ENCODE measurements at places on chromosomes 5 and 9. TPM values are rescaled to one million over a fixed set of nuclear protein-coding genes. Genes with fewer than 3 reads are reported as not detected.

IL7R gene
- not detected for total RNA-seq

GRCh38 chr5:139138809-139139208 is 59.4 kb downstream of the SIL1 start:
- H3K27me3 ChIP-seq, result no peaks in the 10 kb centered on the region
- H3K4me1 ChIP-seq, result no peaks in the 10 kb centered on the region
- no peak overlapping the region for H3K4me3 ChIP-seq
- DNase-seq, result peak; percentile 39

MVB12B gene
- total RNA-seq, result 16.1 TPM

SPATA31D4 gene
- total RNA-seq, result not detected

DNA sequence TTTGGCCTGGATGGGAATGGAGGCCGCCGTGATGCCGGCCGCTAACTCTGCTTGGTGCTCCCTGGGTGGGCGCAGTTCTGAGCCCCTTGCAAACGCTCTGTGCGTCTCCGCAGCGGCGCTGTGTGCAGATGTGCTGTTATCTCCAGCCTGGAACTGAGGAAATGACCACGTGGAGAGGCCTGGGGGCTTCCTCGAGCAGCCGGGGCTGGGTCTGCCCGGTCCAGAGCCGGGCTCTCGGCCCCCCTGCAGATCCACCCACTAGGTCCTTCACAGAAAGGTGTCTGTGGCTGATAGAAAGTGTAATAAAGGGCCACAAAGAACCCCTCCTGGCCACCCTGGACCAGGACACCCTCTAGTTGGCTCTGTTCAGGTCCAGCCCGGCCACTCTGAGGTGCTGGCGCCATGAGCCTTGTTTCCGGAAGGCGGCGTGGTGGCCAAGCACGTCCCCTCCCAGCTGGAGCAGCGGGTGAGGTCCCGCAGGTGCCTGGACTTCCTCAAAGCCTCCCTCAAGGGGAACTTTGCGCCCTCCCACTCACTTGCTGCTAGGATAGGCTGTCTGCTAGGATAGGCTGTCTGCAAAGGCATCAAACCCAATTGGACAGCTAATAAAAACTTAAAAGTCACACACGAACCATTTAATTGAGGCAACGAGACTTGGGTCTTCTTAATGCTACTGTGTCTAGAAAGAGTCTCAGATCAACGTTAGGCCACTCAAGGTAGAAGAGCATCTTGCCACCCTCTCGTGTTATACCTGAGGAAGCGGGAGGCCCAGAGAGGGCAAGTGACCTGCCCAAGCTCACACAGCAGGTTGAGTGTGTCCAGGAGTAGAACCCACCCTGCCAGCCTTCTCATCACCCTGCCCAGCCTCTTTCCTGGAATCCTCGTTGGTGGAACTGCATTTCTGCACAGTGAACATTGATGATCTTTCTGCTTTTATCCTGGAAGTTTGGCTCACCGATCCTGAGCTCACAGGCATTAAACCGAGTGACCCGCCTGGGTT is 109.3 kb upstream of the FCN2 start:
- H3K27ac ChIP-seq, result no peak overlapping the region
- no peaks in the 10 kb centered on the region for H3K36me3 ChIP-seq
- H3K27me3 ChIP-seq, result no peaks in the 10 kb centered on the region

- no peak for DNase-seq
- H3K27ac ChIP-seq, result no peak overlapping the region
- H3K4me3 ChIP-seq, result no peak overlapping the region
- H3K4me1 ChIP-seq, result peaks cover 15% of the 10 kb centered on the region
- no peaks in the 10 kb centered on the region for H3K36me3 ChIP-seq
Measured at GRCh38 chr9:16413509-16414016, 456.9 kb downstream of the BNC2 start.

IFNA2 gene
- total RNA-seq, result not detected

S1PR3 gene
- 29.4 TPM for total RNA-seq

DNA sequence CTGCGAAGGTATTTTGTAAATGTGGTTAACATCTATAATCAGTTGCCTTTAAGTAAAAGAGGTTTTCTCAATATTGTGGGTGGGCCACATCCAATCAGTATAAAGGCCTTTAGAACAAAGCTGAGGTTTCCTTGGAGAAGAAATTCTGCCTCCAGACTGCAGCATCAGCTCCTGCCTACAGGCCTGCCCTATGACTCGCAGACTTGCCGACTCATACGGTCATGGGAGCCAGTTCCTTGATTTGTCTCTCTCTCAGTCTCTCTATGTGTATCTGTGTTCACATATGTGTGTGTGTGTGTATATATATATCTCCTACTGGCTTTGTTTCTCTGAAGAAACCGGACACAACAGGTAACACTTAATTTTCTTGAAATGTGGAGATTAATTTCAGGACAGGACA is 45.3 kb downstream of the SLC36A1 start:
- H3K4me3 ChIP-seq, result no peak overlapping the region
- peaks cover 24% of the 10 kb centered on the region for H3K4me1 ChIP-seq
- H3K27ac ChIP-seq, result no peak overlapping the region
- DNase-seq, result no peak
- H3K36me3 ChIP-seq, result no peaks in the 10 kb centered on the region

CDKN2B-AS1 gene
- total RNA-seq, result not detected

DNA sequence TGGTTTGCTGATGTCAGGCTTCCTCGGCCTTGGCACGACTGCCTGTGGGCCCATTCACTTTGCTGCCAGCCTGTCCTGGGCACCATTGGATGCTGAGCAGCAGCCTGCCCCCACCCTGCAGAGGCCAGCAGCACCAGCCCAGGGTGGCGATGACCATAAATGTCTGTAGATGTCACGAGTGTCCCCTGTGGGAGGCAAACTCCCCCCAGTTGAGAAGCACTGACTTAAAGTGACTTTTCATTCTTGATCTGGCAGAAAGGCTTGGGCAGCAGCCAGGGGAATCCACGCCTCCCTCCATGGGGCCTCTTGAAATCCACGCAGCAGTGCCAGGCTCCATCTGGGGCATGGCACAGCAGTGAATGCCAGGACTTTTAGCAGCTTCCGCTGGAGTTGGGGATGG is 21.8 kb downstream of the IRX4 start:
- no peak overlapping the region for H3K4me3 ChIP-seq
- H3K36me3 ChIP-seq, result no peaks in the 10 kb centered on the region
- H3K27ac ChIP-seq, result no peak overlapping the region
- H3K27me3 ChIP-seq, result peaks cover 27% of the 10 kb centered on the region
- H3K4me1 ChIP-seq, result no peaks in the 10 kb centered on the region

- no peaks in the 10 kb centered on the region for H3K27me3 ChIP-seq
- no peaks in the 10 kb centered on the region for H3K4me1 ChIP-seq
- no peaks in the 10 kb centered on the region for H3K36me3 ChIP-seq
- no peak overlapping the region for H3K4me3 ChIP-seq
Measured at GRCh38 chr9:108397286-108397685, 458.5 kb downstream of the ACTL7B start.

DNA sequence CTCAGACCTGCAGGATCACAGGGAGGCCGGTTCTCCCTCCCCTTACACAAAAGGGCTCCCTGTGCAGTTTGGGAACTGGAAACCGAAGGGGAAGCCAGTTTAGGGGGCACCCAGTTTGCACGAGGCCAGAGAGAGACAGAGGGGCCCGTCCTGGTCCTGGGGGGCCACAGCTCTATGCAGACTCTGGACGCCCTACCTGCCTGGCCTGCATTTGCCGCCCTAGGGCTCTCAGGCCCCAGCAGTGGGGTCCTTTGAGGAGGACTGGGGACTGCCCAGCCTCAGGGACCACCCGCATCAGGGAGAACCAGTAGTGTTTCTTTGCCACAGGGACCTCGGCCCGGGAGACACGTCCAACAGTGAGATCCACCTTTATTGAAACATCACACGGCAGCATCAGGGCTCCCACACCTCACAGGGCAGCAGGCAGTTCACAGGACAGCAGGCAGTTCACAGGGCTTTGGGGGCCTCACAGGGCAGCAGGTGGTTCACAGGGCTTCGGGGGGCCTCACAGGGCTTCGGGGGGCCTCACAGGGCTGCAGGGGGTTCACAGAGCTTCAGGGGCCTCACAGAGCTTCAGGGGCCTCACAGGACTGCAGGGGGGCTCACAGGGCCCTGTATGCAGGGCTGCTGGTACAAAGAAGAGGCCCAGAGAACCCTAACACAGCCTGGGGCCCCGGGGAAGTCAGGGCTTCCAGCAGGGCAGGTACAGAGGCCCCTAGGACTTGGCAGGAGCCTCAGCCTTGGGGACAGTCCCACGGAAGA is 648 bp upstream of the NSMF start:
- peaks cover 12% of the 10 kb centered on the region for H3K4me1 ChIP-seq
- H3K36me3 ChIP-seq, result no peaks in the 10 kb centered on the region
- H3K27me3 ChIP-seq, result peaks cover 48% of the 10 kb centered on the region
- no peak overlapping the region for H3K4me3 ChIP-seq
- DNase-seq, result no peak
- no peak overlapping the region for H3K27ac ChIP-seq

C8G gene
- not detected for total RNA-seq

DNA sequence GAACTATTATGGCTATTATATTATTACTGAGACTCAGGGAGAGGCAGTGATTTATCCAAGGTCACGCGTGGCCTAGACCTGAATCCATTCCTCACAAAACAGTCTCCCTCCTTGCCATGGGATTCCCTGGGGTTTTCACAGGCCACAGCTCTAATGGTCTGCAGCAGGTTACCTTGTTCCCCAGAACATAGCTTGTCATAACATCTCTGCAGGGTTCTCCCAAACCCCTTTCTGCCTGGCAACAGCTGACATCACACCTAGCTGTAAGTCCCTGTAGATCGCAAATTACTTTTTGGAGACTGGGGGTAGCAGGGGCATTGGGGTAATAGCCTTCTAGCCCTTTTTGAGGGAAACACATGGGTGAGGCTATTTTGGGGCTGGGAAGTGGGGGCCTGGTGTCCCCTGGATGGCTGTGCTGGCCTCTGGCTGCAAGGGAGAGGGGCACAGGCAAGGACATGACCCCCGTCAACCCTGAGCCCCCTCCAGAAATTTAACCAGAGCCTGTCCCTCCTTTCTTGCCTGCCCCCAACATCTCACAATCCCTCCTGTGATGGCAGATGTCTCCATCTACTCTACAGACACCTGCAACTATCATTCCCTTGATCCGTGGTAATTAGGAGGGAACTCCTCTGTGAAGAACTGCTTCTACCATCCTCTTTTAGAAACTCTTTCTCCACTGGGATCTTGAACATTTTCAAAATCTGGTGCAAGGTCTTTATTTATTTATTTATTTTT is 1.3 kb downstream of the CD74 start:
- no peak overlapping the region for H3K27ac ChIP-seq
- H3K27me3 ChIP-seq, result no peaks in the 10 kb centered on the region
- H3K36me3 ChIP-seq, result no peaks in the 10 kb centered on the region
- peaks cover 20% of the 10 kb centered on the region for H3K4me1 ChIP-seq
- peak; percentile 21 for DNase-seq

GRCh38 chr5:126925482-126925881 is 104.9 kb downstream of the MARCHF3 start:
- no peak overlapping the region for H3K27ac ChIP-seq
- no peak for DNase-seq
- no peaks in the 10 kb centered on the region for H3K36me3 ChIP-seq
- peaks cover 12% of the 10 kb centered on the region for H3K4me1 ChIP-seq
- H3K27me3 ChIP-seq, result no peaks in the 10 kb centered on the region
- no peak overlapping the region for H3K4me3 ChIP-seq

DNA sequence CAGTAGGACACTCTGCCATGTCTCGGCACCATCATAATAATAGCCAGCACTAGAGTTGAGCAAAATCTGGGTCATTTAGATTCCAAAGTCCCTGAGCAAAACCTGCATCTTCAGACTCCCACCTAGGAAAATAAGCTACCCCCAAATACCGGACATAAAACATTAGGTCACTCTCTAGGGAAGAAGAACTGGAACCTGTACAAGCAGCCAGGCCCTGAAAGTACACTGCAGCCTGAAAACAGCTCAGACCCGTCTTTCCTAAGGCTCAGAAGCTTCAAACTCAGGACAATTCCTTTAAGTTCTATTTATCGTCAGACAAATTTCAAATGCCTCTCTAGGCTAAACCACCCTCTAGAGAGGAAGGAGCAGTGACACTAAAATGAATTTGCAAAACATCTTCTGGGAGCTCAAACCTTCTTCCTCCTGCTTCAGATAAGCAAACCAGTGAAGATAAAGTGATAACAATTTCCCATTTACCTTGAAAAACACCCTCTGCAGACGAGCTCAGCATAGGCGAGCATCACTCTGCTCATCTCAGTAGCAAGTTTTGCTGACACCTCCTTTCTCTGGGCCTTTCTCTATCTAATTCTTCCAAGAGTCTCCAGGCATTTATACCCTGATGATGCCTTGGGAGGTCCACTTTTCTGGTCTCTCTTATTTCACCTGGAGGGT is 34.0 kb downstream of the ADAM19 start:
- H3K4me3 ChIP-seq, result no peak overlapping the region
- peak overlapping the region; percentile 64 for H3K27ac ChIP-seq
- peaks cover 28% of the 10 kb centered on the region for H3K4me1 ChIP-seq
- H3K27me3 ChIP-seq, result no peaks in the 10 kb centered on the region
- DNase-seq, result no peak

EGFLAM gene
- total RNA-seq, result 0.15 TPM

- no peak overlapping the region for H3K27ac ChIP-seq
- DNase-seq, result no peak
- H3K36me3 ChIP-seq, result no peaks in the 10 kb centered on the region
Measured at GRCh38 chr5:147015405-147015804, 136.8 kb upstream of the PPP2R2B start.

GRCh38 chr5:126410623-126411022 is 12.6 kb upstream of the GRAMD2B start:
- no peak overlapping the region for H3K4me3 ChIP-seq
- H3K36me3 ChIP-seq, result no peaks in the 10 kb centered on the region
- H3K4me1 ChIP-seq, result no peaks in the 10 kb centered on the region

SCGB3A2 gene
- not detected for total RNA-seq

DNA sequence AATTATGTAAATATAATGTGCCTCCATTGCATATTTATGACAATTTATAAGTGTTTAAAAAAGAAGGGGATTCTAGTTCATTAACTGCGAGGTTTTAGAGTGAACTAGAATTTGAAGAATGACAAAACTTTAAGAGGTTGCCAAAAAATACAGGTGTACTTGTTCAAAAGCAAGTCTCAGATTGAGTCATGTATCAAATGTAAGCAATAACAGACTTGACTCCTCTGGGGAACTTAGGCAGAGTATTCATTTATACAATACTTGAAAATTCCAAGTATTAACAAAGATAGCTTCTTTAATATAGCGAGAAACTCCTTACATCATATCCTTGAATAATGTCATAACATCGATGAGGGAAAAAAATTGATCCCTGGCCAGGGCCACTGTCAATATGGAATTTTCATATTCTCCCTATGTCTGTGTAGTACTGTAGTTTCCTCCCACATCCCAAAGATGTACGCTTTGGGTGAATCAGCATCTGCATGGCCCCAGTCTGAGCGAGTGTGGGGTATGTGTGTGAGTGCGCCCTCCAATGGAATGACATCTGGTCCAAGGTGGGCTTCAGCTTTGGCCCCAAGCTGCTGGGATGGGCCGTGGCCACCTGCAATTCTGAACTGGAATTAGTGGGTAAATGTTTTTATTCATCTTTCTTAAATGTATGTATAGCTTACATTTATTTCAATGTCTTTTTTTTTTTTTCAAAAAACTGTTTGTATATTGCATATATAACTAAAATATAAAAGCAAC is 70.1 kb downstream of the RIC1 start:
- H3K4me3 ChIP-seq, result no peak overlapping the region
- DNase-seq, result no peak
- H3K36me3 ChIP-seq, result no peaks in the 10 kb centered on the region
- no peaks in the 10 kb centered on the region for H3K27me3 ChIP-seq

GRCh38 chr5:154677921-154678320 is 77.3 kb upstream of the LARP1 start:
- no peaks in the 10 kb centered on the region for H3K27me3 ChIP-seq
- H3K36me3 ChIP-seq, result no peaks in the 10 kb centered on the region
- no peak overlapping the region for H3K4me3 ChIP-seq
- H3K27ac ChIP-seq, result no peak overlapping the region
